SK-MEL-5 (cell line): ENCODE measurements at places on chromosomes 7 and 10. TPM values are rescaled to one million over a fixed set of nuclear protein-coding genes. Genes with fewer than 3 reads are reported as not detected.

DNA sequence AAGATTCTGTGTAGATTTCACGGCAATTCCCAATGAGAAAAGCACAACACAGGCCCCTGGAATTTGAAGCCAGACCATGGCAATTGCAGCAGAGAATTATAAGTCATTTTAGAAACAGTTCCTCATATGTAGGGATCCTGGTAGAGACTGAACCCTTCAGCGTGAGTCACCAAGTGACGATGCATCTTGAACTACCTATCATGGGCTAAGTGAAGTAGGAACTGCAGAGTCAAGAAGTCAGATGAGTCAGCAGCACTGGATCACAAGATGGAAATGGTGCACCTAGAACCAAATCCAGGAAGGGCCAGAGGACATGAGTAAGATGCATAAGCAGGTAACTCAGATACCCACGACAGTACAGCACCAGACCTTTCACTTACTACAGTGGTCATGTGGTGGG lies 140.0 kb upstream of the TPK1 start:
- no peak for DNase-seq

GRCh38 chr7:140604760-140605159 lies 35.9 kb downstream of the DENND2A start:
- DNase-seq = no peak

DNA sequence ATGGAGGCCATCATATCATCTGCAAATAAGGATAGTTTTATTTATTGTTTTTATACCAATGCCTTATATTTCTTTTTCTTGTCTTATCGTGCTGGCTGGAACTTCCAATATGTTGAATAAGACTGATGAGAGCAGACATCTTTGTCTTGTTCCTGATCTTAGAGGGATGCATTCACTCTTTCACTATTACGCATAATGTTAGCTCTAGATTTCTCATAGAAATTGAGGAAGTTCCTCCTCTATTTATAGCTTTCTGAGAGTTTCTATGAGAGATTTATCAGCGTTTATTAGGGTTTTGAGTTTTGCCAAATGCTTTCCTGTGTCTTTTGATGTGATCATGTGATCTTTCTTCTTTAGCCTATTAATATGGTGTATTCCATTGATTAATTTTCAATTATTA lies 49.3 kb downstream of the COL28A1 start:
- no peak for DNase-seq

- DNase-seq = no peak
These were observed 147.1 kb upstream of the STEAP1 start for GRCh38 chr7:90007001-90007654.

GRCh38 chr7:22855049-22855392 lies 32.4 kb upstream of the TOMM7 start:
- DNase-seq = no peak

GRCh38 chr7:28725911-28726310 lies 232.2 kb downstream of the TRIL start:
- DNase-seq = no peak

- no peak for DNase-seq
These were observed 28.6 kb upstream of the DMBT1 start for GRCh38 chr10:122531939-122532338.

- no peak for DNase-seq
These were observed 25.9 kb downstream of the FOXK1 start for GRCh38 chr7:4707980-4708411.

GRCh38 chr7:133562621-133563020 lies 309.7 kb downstream of the EXOC4 start:
- DNase-seq = no peak

DNA sequence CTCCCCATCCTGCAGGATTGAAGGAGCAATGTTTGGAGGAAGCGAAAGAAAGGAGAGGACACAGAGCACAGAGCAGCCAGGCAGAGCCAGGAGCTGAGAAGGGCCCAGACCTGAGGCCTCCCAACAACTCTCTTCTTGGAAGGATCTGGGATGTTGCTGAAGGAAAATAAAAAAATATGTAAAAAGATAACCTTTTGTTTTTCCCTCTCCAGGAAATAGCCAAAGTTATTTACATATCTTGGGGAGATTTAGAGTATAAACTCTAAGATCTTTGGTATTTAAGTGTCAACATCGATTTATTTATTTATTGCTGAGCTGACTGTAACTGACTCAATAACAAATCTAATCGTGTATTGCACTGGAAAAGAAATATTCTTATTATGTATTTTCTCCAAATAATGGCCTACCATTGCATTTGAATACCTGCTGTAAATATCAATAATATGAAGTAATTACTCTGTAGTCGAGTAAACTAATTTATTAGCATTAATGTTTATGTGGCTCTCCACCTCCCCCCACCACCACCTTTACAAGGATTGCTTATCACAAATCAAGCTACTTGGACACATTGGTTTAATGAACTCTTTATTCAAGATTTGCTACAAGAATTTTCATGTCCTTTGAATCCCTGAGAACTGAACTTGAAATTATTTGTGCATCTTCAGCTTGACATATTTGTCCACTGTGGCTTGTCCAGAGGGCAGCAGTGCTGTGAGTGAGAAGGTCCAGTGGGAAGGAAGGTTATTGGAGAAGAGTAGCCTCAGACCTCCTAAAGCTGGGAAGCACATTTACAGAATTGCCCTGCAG lies 1.8 kb upstream of the HOXA11 start:
- DNase-seq = no peak

The C7orf33 gene
- total RNA-seq = not detected in 2 replicates

The GRID2IP gene
- 0.03 TPM in 1 of 2 replicates, not detected in the other for total RNA-seq

The HABP2 gene
- total RNA-seq = not detected in 2 replicates

The SPDYE3 gene
- 0.05 TPM in 1 of 2 replicates, not detected in the other for total RNA-seq

The ZNRF2 gene
- total RNA-seq = 27.8 and 34.7 TPM in 2 replicates

The TSPAN13 gene
- 36.7 and 38.7 TPM in 2 replicates for total RNA-seq
